ENCODE measurements at places on chromosomes 5 and 9.

DNA sequence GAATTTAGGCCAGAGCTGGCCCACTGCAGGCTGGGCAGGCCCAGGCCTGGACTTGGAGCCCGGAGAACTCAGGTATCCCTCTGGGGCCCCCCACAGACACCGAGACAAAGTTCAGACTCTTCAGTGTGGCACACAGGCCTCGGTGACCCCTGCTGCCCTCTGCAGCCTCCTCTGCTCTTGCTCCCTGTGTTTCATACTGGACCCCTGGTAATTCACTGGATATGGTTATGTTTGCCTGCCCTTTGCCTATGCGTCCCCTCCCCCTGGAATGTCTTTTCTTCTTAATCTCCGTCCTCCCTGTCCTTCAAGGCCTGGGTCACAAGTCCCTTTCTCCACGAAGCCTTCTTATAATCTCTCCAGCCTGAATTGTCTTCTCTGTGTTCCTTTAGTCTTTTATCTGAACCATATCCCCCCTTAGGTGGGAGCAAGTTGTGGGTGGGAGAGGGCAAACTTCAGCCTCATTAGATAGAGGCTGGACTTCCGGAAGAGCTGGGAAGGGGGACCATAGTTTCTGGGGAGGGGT is 30.1 kb downstream of the GSN start:
- DNase-seq: no peak

DNA sequence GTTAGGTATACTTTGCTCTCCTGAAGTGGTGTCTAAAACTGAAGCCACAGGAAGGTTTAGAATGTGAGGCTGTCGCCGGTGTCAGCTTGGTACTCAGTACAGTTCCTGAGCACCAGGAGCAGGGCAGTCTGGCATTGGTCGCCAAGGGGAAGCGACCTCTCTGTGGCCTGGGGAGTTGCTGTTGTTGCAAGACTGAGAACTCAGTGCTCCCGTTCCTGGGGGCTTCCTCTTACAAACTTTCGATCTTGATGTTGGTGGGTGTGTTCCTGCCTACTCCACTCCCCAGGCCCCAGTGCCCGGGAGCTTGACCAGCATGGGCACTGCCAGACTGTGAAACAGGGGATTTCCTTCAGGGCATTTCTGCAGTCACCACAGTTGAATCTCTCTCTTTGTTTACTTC is 52.4 kb upstream of the PPARGC1B start:
- DNase-seq: no peak

DNA sequence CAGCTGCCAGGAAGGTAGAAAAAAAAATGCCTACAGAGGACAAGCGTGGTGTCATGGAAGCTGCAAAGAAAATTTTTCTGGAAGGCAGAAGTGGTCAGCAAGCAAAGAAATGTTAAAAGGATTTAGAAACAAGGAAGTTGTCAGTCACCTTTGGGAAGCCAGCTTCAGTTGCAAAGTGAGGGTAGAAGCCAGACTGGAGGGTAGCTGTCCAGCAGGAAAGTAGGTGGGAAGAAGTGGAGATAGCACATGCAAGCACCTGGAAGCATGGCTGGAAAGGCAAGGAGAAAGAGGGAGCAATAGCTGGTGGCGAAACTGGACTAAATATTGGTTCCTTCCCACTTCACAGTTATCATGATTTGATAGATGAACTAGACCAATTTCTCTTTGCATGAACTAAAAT is 54.3 kb downstream of the ADRB2 start:
- DNase-seq: no peak

DNA sequence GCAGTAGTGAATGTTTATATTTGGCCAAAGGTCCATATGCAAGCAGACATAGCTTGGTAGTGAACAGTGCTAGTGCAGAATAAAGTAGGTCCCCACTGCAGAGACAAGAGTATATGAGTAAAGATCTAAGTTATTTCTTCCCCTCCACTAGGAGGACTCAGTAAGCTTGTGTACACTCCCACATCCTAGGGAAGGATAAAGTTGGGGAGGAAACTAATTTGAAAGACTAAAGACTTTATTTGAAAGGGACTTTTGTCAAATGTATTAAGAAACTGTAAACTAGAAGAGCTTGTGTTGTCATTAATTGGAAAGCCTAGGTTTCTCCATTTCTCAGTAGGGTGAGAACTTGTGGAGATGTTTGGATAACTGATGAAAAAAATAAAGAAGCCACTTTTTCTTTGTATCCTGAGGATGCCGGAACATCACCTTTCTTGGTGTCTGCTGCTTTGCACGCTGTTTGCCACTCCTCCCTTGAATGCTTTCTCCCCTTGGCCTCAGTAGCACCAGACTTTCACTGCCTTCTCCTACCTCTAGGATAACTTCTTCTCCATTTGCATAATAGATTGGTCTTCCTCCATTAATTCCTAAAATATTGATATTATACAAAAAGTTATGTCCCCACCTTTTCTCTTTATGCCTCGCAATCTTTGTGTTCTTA is 329.0 kb downstream of the PARP8 start:
- DNase-seq: no peak

GRCh38 chr9:121809356-121810050 is 158.1 kb downstream of the DAB2IP start:
- DNase-seq: no peak

GRCh38 chr9:127664324-127664677 is 42.5 kb upstream of the CFAP157 start:
- DNase-seq: no peak

DNA sequence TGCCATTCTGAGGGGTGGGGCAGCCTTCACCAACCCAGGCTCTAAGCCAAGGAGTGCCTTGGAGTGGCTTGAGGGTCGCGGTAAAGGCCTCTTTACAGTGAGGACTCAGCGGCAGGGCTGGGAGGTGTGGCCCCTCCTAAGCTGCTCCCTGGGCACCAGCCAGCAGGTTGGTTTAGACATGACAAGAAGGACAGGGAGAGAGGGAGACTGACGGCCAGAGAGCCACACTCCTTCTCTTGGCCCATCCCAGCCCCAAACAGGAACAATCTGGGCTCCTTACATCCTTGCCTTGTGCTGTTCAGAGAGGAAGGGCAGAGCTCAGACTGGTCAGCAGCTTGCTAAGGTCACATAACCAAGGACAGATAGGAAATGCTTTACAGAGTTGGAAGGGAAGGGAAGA is 94.5 kb downstream of the LMX1B start:
- no peak for DNase-seq

GRCh38 chr5:55841976-55842375 is 9.2 kb upstream of the IL31RA start:
- DNase-seq: no peak

GRCh38 chr9:96139592-96140295 is 162.2 kb downstream of the HSD17B3 start:
- no peak for DNase-seq

- DNase-seq: no peak
These were observed 40.4 kb upstream of the CRB2 start for GRCh38 chr9:123315635-123316034.

DNA sequence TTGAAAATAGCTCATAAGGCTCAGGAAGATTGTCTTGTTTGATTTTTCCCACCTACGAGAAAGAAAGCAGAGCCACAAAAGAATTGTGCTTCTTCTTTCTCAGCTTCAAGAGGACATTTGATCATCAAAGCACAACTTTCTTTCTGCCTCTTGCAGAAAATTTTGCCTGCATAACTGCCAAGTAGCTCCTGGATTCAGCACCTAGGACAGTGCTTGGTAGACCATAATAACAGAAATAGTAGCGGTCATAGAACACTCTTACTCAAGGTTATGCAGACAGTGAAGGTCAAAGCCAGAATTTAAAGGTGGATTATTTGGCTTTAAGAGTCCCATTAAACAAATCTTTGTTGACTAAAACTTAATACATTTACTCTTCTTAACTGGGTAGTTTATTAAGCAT is 594.7 kb upstream of the CCNG1 start:
- no peak for DNase-seq

All from stimulated activated CD4-positive, alpha-beta T cell treated with anti-CD3 and anti-CD28 coated beads, Interleukin-15, amount 100 ng/mL, for 24 hours (primary cell).